ENCODE measurements at places on chromosomes 5 and 9.
A peak's percentile ranks its signal among the peaks of the same experiment; 100 is the strongest.

DNA sequence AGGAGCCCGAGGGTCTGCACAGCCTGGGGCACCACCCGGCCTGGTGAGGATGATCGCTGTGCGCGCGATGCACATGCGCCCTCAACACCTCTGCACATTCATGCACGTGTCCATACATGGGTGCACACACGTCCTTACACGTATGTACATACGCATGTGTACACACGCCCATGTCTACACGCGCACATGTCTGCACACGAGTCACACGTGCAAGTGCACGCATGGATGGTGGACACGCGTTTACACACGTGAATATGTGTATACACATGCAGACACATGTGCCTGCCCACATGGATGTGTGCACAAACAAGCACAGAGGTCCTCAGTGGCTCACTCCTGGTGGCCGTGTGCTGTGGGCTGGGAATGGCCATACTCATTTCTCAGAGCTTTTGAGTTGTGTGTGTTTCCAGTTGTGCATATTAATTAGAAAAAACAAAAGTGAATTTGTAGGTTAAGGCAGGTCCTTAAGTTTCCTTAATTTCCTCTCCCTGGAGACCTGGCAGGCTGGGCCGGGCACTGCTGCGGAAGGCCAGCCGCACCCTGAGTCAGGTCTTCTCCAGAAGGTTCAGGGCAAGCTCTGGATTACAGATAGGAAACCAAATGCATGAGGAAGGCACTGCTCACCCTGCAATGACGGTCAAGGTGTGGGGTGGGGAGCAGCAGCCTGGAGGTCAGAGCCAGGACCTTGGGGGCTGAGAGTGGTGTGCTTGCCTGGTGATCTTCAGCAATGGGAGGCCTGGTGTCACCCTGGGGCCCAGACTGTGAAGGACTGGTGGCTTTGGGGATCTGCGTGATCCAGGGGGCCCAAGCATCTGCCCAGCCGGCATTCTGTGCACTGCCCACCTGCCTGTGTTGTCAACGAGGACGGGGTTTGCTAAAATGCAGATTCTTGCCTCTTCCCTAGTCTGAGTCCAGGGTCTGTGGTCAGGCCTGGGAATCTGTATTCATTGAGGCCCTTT is 1.3 kb upstream of the RNU6ATAC start:
- peak; percentile 72 for DNase-seq

DNA sequence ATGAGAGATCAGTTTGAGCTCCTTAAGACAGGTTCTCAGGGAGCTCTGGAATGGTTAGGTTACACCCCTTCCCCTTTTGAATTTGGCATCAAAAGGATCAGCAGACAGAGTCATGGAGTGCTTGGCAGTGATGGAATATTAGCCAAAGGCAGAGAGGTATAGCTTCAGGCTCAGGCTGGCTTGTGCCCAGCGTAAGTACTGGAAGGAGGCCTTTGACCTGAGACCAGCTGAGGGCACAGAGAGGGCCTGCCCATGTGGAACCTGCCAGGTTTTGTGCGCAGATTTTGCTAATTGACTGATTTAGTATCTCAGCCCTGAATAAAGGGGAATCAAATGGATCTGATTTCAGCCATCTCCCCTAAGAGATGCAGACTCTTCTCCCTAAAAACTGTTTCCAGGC is 81.5 kb downstream of the RGS3 start:
- no peak for DNase-seq

- DNase-seq: no peak
Observed at GRCh38 chr5:38379350-38379937, 121.1 kb downstream of the EGFLAM start.

DNA sequence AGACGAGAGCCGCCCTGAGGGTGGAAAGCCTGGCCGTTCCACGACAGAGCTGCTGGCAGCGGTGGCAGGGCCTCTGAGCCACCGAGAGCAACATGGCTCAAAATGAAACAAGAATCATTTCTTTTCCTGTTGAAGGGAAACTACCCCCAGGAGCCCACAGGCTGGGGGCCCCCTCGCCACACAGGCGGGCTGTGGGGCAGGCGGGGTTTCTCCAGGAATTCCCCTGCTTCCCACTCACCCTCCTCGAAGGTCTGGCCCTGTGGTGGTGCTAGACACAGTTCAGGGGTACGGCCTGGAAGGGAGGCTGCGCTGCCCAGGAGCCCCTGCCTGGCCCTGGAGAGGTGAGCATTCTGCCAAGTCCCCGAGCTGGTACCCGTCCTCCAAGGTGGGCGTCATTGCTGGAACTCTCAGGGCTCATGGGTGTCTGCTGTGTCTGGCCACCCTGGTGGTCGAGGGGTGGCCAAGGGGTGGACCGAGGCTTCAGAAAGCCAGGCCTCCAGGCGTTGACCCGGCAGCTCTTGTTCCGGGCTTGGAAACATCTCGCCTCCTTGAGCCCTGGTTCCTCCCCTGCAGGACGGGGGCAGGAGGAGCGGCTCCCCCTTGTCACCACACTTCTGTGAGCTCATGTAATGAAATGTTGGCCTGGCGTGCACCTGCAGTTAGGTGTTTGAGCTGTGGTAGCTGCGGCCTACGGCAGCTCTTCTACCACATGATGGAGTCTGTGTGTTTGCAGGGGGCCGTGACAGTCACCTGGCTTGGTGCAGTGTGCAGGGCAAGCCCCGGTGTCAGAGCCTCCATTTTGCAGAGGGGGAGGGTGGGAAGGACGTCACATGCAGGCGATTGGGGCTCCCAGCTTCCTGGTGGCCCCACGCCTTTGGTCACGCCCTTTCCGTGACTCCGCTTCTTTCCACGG is 65.3 kb downstream of the RXRA start:
- peak; percentile 91 for DNase-seq

- DNase-seq: no peak
Observed at GRCh38 chr5:14928661-14929060, 57.1 kb upstream of the ANKH start.

- DNase-seq: peak; percentile 78
Observed at GRCh38 chr5:76867827-76868693, 18.2 kb downstream of the S100Z start.

DNA sequence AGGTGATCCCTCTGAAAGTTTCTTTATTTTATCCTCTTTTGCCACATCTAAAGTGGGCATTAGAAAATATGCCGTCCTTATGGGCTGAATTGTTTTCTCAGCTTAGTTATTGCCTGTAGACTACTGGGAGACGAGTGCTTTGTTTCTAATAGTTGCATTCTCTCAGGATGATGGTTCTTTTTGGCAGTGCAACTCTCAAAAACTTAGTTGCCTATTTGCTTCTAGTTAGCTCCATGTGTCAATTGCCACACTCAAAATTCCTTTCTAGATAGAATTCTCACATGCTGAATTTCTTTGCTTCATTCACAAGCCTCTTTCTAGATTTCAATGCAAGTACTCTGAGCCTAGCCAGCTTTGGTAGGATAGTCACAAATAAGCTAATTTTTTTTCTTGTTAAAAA is 155.5 kb downstream of the FGF10 start:
- DNase-seq: no peak

DNA sequence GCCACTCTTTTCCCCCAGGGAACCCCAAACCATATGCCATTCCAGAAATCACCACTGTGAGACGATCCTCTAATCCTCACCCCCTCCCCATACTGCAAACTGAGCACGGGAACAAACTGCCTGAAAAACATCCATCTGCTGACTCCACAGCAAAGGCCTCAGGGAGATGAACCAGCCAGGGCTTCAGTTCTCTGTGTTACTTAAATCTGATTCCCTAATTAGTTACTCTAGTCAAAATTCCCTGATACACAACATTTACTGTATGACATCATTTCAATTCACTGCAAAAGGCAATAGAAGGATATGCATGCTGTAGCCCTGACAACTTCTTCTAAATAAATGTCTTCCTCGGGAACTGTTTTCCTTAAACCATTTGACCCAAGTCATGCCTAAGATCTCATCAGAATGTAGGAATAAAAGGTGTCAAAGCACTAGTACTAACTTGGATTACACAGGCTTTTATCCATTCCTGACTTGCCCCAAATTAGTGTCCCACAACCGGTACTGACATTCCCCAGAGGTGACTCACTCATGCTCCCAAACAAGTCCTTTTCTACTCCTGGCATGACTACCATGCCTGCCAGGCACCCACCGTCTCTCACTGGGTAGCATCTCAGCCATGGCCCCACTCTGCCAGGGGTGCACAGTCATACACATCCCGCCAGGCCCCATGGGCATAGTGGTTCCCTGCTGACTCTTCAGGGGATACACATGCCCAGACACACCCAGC is 35.0 kb downstream of the MTX3 start:
- no peak for DNase-seq

GRCh38 chr9:86285261-86285660 is 2.9 kb upstream of the ISCA1 start:
- DNase-seq: no peak

DNA sequence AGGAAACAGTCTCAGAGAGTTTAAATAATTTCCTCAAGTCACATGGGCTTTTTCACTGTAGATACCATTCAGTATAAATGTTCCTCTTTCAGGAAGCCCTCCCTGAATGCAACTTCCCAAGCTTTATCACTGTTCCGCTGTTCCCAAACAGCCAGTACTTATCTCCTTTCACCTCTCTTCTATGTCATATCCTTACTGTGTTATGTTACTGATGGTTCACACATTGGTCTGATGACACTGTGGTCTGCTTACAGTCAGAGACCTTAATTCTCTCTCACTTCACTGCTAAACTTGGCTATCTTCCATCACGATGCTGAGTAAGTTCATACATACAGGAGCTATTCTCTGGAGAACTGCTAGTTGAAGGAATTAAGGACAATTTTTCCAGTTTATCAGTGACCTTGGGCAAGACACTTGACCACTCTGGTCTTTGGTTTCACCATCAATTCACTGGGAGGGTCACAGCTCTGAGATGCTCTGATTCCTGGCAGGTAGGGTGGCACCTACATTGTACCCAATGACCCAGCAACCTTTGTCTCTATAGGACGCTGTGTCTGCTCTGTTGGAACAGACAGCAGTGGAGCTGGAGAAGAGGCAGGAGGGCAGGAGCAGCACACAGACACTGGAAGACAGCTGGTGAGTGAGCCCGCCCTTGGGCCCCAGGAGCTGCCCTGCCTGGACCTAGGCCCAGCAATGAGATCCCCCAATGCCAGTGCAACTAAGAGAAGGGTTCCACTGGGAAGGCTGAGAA is 42.1 kb upstream of the RARS1 start:
- no peak for DNase-seq

- DNase-seq: no peak
Observed at GRCh38 chr9:7780261-7780988, 19.2 kb downstream of the DMAC1 start.

- DNase-seq: no peak
Observed at GRCh38 chr5:73188764-73189531, 16.0 kb downstream of the TMEM174 start.

DNA sequence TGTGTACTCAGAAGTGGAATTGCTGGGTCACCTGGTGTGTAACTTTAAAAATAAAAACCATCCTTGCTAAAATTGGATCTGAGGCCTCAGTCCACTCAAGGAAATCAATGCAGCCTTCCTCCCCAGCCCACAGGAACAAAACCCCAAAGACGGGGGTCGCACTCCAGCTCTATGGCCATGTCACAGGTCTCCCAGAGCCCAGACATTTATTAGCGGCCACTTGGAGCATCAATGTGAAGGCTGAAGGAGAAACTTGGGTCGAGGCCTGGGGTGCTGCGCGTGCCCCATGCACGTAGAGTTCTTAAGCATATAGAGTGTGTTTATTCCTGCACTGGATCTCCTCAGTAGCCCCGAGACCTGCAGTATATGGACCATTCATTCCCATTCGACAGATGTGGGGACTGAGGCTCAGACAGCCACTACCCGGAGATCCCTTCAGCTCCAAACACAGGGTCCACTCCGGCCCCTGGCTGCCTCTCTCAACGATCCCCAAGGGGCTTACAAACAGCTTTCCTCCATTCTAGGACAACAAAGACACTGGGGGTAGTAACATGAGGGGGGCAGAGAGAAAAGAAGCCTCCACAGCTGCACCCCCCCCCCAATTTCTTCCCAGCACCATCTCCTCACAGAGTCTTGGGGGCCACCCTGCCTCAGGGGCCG is 14.3 kb upstream of the OLFM1 start:
- no peak for DNase-seq
